ENCODE measurements at places on chromosomes 13 and 19.

GRCh38 chr19:46068345-46069258 lies 27.8 kb upstream of the IGFL4 start:
- DNase-seq = no peak

DNA sequence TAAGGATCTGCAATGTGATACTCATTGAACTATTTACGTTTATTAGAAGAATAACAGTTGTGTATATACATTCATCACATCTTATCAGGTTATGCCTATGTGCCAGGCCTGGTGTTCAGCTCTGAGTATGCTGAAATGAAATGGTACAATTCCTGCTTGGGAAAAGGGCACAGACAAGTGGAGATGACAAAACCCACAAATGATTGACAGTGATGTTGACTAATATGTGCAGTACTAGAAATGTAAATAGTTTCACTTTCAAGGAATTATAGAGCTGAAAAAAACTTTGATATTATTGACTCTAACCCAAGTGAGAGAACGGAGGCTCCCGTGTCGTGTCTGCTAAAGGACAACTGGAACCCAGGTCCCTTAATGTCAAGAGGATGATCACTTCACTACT lies 386.8 kb upstream of the DACH1 start:
- no peak for DNase-seq

DNA sequence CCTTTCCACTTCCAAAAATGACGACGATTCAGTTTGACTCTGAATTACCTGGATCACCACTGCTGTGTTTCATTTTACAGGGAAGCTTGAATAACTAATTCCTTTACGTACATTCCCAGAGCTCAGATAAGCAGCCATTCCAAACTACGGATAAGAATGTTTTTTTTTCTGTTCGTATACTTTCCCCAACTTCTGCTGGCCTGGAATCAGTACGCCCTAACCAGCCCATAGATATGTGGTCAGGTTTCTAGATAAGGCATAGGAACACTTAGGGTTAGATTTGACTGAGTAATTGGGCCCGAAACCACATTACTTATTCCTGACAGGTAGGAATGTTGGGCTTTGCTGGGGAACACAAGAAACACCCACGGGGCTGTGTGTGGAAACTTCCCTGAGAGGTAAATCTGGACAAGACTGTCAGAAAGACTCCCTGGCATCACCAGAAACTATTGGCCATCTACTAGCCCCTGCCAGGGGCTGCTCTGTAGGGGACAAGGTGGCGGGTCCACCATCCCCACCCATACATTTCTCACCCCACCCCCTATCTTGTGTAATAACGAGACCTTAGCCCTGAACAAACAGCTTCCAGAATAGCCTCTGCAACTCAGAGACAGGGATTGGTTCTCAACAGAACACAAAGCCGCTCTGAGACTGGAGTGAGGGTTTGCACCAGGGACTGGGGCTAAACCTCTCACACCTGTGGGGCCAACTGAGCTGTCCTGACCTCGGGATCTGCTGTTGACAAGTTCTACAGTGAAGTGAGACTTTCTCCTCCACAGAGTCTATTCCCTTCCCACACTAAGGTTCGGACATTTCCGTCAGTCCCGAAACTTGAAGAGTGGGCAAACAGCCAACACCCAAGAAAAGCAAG lies 15.6 kb downstream of the RHPN2 start:
- no peak for DNase-seq

DNA sequence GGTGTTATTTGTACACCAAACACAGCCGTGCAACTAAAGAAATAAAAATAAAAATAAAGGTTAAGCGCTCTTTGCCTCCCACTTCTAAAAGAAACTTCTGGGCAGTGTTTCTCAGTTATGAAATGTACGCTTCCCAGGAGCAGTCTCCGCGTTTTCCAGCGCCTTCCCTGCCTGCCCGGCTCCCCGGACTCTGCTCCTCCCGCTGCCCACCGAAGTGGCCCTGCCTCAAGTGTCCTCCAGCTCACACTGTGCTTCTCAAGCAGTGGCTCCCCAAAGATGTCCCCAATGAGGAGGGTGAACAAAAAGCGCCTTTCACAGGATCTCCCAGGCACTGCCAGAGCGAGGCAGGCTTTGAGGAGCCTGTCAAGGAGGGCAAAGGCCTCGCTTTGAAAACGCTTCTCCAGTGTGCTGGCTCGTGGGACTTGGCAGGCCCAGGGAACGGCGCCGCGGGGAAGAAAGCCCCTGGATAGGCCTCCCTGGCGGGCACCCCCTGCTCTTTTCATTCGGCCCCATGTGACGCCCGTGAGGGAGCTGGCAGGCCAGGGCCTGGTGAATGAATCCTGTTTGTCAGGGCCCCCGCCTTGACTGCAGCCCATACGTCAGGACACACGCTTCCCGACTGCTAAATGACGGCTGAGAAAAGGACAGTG lies 187.1 kb downstream of the FOXO1 start:
- DNase-seq = no peak

- no peak for DNase-seq
Measured at GRCh38 chr19:42473686-42474085, 30.9 kb upstream of the CXCL17 start.

- DNase-seq = no peak
Measured at GRCh38 chr19:43762814-43763213, 8.1 kb upstream of the SMG9 start.

GRCh38 chr13:78129823-78130222 lies 211.2 kb upstream of the EDNRB start:
- DNase-seq = peak; percentile 19

DNA sequence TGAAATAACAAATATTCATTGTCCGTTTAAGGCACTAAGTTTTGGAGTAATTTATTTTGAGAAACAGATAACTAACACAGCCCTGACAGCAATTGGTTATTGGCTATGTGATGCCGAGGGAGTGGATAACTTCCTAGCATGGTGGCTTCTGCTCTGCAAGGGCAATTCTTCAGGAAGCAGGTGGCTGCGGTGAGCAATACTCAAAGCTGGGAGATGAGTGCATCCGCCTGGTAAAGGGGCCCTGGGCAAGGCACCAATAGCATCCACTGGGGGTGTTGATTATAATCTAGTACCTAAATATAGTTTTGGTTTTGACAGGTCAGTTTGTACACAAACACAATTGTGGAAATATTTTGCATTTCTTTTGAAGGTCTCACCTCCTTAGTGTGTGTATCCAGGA lies 41.0 kb downstream of the CCDC70 start:
- no peak for DNase-seq

- DNase-seq = no peak
Measured at GRCh38 chr13:107457686-107458085, 757.6 kb downstream of the LIG4 start.

DNA sequence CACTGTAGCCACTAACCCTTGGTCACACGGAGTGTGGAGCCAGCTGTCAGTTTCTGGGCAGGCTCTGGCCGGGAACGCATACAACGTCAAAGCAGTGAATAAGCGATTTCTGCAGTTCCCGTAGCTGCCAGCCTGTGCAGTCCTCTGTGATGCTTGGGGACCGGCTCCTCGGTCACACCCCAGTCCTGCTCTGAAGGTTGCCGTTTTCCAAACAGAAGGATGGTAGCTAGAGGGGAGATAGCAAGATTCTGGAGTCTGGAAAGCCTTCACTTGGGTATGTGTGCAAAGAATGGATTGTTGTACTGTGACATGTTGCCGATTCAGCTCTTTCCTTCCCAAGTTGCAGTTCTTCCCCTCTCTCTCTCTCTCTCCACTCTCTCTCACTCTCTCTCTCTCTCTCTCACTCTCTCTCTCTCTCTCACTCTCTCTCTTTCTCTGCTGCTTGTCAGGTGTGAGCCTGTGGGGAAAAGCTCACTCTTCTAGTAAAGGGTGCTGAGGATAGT lies 38.7 kb upstream of the C1QTNF9 start:
- DNase-seq = peak; percentile 38

DNA sequence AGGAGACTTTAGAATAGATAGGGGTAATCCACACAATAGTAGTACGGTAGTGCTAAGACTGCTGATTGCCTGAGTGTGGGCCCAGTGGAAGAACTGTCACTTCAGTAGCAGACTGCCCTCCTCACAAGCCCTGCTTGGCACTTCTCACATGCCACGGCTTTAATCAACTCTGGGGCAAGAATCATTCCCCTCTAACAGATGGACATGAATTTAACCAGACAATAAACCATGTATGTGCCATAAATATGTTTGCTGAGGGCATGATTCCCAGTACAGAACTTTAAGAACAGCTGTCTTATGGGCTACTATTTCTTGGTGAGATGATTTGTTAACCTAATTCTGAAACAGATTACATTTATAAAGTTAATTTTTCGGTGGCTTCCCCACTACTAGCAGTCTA lies 22.0 kb downstream of the DPY19L3 start:
- no peak for DNase-seq

DNA sequence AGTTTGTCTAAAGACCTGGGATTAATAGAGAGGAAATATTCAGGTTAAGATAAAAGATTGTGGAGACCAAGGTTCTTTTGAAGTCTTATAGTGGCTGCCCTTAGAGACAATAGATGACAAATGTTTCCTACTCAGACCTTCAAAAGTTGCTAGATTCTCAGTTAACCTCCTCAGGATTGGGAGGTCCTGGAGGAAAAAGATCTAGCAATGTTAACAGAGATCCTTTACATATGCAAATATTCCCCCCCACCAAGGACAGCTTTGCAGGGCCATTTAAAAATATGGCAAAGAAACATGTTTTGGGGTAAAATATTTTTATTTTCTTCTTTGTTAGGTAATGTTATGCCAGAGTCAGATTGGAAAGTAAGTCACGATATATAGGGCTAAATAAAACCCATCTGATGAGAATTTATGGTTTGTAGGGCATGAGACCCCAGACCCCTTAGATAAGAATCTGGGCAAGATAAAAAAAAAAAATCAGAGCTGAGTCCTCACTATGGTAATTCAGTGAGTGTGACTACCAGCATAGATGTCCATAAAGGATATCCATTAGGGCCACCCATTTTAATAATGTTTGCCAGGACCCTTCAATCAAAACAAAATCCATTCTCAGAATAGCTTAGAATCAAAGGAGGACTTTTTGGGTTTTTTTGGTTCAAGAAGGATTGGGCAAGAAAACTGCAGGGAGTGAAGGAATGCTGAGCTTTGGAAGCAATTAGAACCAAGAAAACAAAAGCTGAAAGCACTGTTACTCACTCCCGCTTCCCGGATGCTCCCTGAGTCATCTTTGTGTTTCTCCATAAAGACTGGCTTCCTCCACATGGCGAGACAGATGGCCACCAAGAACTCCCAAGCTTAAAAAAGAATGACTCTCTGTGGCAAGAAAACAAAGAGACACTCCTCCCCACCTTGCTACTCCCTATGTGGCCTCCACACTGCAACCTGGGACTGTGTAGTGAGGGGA lies 28.2 kb downstream of the VSTM1 start:
- DNase-seq = no peak

GRCh38 chr13:24173795-24174194 lies 13.3 kb downstream of the SPATA13 start:
- no peak for DNase-seq

DNA sequence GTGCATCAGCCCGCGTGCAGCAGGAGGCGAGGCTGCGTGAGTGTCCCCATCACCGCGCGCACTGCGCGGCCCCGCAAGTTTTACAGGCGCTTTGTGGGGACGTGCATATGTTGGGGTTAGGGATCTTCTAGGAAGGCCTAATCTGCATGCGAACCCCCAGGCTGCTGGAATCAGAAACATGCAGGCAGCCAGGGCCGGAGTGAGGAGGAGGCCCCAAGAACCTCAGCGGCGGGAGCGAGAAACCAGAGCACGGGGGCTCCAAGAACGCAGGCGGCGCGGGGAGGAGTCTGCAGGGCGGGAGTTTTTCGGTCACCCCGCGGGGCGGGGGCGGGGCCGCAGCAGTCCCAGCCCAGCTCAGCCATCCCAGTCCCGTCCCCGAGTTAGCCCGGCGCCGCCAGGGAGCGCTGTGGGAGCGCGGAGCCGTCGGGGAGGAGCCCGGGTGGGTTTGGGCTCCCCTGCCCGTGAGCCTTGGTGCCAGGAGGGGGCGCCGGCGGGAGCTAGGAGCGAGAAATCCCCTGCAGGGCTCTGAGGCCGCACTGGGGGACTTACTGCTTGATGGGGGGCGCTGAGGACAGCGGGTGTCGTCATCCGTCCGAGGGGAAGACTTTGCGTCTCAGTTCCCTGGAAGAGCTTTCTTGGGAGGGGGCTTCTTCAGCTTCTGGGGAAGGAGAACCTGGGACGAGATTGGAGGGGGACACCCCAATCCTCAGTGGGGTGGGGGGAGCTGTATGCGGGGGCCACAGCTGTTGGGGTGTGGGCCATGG lies 933 bp upstream of the NRTN start:
- peak; percentile 93 for DNase-seq

DNA sequence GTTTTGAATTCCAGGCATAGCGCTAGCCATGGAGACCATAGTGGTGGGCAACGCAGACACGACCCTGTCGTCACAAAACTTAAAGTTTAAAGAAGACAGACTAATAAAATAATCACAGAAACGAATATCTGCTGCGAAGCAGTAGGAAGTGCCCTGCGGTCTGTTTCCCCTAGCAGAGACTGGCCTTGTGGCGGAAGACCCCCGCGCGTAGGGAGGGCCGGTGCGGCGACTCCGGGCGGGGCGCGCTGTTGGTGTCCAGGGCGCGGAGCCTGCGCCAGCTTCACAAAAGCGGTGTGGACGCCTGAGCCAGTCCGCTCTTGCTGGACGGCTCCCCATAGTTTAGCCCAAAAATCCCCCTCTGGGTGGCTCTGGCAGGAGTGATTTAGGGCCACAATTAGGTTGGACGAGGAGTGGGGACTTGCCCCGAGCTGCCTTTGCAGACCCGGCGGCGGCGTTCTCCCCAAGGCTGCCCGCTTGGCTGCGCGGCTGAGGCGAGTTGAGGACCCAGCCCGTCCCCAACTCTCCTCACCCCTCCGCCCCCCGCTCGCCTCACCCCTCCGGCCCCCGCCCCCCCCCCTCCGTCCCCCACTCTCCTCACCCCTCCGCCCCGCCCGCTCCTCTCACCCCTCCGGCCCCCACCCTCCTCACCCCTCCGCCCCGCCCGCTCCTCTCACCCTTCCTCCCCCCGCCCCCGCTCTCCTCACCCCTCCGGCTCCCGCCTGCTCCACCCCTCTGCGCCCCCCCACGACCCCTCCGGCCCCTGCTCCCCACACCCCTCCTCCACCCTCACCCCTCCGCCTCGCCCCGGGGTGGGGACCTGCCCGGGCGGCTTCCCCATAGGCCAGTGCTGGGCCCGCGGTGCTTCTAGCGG lies 14.2 kb upstream of the LATS2 start:
- DNase-seq = peak; percentile 26

GRCh38 chr19:6204212-6204611 lies 68.7 kb downstream of the ACSBG2 start:
- DNase-seq = no peak

- no peak for DNase-seq
Measured at GRCh38 chr19:17080440-17080801, 4.8 kb downstream of the MYO9B start.

DNA sequence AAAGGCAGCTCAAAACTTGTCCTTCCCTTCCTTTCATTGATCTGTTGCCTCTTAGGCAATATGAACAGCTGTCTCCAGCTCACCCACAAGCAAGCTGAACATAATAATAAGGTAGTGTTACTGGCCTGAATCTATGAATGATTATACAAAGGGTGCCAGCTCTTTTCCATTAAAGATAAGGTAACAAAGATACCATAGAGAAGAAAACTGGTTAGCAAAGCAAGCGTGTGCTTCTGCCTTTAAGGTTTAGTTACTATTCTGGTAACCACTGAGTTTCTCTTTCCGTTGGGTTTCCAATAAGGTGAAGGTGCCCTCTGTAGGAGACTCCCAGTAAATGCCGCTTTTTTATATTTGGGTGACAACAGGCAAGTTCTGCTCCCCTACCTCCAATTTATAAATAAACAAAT lies 12.1 kb upstream of the DACH1 start:
- DNase-seq = no peak

- no peak for DNase-seq
Measured at GRCh38 chr13:101631395-101631794, 178.9 kb downstream of the ITGBL1 start.
